ENCODE measurements at places on chromosomes 4 and X. TPM values are rescaled to one million over a fixed set of nuclear protein-coding genes. Genes with fewer than 3 reads are reported as not detected.

Gene CCDC158
- polyA plus RNA-seq: not detected

Gene EDNRA
- polyA plus RNA-seq: 1.6 TPM

Gene TCEANC
- polyA plus RNA-seq: 1.2 TPM

Gene GUCY1B1
- 10.5 TPM for polyA plus RNA-seq

Gene ARL9
- 0.50 TPM for polyA plus RNA-seq

Gene UTP3
- 20.7 TPM for polyA plus RNA-seq

Gene SYN1
- 0.45 TPM for polyA plus RNA-seq

Gene PABPC1L2B
- not detected for polyA plus RNA-seq

Gene MAGED4
- polyA plus RNA-seq: 4.1 TPM

Gene TXLNG
- polyA plus RNA-seq: 4.6 TPM

Gene OCIAD2
- polyA plus RNA-seq: 80.8 TPM

Gene GABRG1
- polyA plus RNA-seq: not detected

Gene KLHL34
- 0.06 TPM for polyA plus RNA-seq

Gene CTAG1B
- not detected for polyA plus RNA-seq

Gene ODAM
- polyA plus RNA-seq: 15.9 TPM

Gene GPR101
- not detected for polyA plus RNA-seq

Gene FAM9C
- not detected for polyA plus RNA-seq

Gene EFHC2
- 1.5 TPM for polyA plus RNA-seq

Gene SOD3
- polyA plus RNA-seq: 8.8 TPM

Gene DCAF8L2
- polyA plus RNA-seq: not detected

Gene UGT8
- polyA plus RNA-seq: 1.6 TPM

Gene CYLC1
- not detected for polyA plus RNA-seq

Gene ANKRD37
- 13.3 TPM for polyA plus RNA-seq

Gene CLDN34
- polyA plus RNA-seq: not detected

Gene CD38
- polyA plus RNA-seq: 0.62 TPM

All from stomach (tissue), 19 donors.